ENCODE measurements at places on chromosomes 7 and 10.

GRCh38 chr7:77338883-77339629 lies 77.1 kb downstream of the GSAP start:
- peak; percentile 75 for DNase-seq

DNA sequence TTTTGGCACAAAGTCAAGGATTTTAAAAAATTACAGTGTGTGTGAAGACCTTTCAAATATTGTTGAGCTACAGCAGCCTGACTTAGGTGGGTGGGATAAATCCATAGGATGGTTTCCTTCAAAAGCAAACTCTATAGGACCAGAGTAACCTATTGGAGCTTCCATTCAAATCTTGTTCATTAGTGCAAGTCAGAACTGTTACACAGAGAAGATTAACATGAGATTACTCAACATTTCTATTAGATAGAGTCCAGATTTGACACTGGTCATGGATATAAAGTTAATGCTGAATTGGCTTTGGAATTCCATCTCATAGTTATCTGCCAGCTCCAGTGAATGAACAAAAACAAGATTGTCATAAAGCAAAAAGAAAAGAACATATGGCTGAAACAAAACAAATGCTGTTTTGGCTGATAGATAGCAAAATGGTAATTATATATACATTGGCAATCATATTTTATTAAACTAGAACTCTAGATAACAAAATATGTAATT lies 129.6 kb upstream of the SEMA3A start:
- DNase-seq, result no peak

DNA sequence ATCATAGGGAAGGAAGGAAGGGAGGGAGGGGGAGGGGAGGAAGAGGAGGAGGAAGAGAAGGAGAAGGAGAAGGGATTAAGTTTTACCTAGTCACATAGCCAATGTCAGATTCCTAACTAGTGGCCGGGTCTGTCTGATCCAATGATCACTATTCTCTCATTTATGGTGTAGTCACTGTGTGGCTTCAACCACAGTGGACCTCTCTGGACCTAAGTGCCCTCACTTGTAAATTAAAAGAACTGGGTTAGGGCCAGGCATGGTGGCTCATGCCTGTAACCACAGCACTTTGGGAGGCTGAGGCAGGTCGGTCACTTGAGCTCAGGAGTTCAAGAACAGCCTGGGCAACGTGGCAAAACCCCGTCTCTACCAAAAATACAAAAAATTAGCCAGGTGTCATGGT lies 6.6 kb upstream of the SERPINE1 start:
- no peak for DNase-seq

DNA sequence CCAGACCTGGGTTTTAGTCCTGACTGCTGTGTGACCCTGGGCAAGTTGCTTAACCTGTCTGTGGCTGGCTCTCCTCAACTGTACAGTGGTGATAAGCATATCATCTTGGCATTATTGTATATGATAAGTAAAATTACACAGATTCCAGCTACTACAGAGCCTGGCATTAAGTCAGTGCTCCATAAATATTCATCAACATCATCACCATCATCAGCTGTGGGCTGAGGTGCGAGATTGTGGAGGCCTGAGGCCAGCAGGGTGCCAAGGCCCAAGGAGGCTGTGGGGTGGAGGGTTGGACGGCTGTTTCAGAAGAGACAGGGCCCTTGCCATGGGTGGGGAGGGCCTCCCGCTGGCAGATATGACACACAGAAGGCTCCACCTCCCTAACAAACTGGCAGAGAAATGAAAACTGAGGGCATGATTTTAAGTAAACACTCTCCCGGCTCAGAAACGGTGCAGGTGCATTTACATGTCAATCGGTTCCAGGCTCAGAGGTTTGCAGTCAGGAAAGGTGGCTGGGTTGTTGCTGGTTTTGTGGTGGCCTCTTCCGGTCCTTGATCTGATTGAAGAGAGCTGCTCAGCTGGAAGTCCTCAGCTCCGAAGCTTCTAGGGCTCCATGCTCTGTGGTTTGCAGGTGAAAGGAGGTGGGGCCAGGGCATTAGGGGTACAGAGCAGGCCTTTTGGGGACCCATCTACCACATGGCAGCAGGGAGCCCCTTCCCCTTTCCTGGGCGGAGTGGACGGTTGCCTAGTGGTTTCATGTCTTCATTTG lies 10.2 kb downstream of the CRYGN start:
- DNase-seq, result no peak

DNA sequence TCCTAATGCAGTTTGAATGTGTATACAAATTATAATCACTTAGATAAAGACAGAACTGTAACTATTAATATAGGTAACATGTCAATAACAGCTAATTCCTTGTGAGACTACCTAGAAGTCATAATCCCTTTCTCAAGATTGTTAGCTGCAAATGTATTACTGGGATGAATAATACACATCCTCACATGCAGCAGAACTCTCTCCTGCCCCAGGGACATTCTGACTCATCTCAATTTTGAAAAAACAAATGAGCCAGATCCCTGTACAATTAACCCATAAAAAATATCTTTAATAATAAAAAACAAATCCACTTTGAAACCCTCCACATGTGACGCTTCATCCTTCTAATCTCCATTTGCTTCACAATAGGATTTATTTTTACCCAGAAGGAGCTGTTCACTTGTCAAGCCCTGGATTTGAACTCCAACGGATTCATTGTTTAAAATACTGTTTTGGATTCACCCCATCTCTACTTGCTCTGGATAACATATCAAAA lies 428.4 kb upstream of the TEX47 start:
- DNase-seq, result no peak

DNA sequence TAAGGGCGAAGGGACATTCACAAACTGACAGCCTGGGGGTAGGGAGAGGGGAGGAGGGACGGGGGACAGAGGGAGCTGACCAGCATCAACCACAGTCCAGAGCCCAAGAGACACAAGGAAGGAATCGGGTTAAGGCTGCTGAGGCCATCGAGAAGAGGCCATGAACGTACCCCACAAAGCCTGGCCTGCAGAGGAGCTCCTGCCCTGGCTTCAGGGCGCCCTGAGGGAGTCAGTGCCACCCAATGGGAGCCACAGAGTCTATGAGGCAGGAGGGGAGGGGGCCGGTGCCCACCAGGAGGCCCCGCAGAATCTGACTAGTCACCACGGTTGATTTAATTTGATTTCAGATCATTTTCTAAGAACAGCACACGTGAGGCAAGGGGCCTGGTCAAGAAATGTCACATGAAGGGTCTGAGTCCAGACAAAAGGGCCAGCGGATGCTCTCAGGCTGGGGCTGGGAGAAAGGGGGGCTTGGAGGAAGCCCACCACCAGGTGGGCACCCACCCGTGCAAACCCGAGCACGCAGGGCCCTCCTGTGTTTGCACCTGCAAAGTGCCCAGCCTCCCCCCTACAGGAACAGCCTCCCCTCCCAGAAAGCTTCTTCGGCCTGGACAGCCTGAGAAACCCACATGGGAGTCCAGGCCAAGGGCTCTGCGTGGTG lies 40.4 kb downstream of the CAMK2B start:
- DNase-seq, result no peak

DNA sequence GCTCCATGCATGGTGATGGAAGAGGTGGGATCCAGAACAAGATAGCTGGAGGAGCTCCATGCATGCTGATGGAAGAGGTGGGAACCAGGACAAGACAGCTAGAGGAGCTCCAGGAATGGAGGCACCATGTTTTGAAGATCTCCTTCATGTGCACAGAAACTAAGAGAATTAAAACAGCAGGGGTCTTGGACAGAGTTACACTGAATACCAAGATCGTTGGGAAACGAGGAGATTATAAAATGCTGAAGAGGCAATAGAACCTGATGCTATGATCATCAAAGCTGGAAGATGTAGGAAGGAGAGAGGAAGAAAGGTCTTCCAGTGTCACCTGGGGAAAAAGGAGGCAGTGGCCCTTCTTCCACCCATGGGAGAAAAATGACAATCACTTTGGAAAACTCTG lies 193.6 kb upstream of the PFKP start:
- no peak for DNase-seq

DNA sequence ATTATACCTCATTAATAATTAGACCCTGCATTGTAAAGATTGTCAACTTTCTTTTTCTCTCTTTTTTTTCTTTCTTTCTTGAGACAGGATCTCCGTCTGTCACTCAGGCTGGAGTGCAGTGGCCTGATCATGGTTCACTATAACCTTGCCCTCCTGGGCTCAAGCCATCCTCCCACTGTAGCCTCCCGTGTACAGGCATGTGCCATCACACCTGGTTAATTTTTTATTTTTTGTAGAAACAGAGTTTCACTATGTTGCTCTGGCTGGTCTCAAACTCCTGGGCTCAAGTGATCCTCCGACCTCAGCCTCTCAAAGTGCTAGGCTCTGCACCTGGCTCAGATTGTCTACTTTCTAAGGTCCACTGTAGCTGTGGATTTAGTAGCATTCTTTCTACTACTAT lies 50.7 kb downstream of the MDFIC start:
- DNase-seq, result no peak

DNA sequence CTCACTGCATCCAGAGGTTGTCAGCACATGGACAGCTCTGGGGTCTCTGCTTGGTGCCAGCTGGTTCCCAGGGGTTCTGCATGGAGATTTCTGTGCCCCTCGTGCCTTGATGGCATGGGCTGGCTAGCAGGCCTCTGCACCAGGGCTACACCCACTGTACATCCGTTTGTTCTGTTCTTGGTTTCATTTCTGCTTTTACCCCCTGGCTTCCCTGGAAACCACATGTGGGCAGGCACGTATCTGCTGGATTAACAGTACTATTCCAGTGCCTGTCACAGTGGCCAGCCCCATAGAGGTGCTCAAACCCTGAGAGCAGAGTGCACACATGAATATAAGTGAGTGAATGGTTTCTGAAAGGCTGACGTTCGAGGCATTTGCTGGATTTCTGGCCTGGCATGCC lies 207.2 kb upstream of the GPR26 start:
- peak; percentile 95 for DNase-seq

- no peak for DNase-seq
These were observed 485.1 kb downstream of the GLRX3 start for GRCh38 chr10:130621231-130621775.

DNA sequence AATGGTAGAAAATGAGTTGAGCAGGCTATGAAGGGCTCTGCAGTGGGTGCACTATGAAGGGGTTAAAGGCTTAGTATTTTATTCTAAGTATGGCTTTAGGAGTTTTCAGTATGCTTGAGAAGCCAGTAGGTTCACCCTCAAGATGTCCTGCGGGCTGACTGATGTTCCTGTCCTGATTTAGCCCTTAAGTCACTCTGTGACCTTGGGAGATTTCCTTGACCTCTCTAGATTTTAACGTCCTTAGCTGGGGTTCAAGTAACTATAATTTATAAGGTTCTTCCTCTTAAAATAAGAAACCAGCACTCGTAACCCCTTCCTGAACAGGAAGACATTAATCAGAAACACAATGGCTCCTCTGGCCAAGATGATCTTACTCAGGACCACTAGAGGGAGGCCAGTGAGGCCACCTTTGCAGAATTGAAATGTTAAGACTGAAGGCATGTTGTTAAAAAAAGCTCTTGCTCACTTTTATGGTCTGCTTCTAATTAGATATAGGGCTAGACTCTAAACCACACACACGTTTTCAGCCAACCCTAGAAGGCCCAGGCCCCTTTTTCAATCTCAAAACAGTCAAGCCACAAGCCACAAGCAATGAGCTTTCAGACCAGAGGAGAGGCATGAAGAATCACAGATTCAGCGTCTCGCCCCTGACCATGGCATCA lies 41.9 kb downstream of the CDK1 start:
- DNase-seq, result peak; percentile 30

GRCh38 chr10:13047529-13048206 lies 46.2 kb upstream of the CCDC3 start:
- no peak for DNase-seq

GRCh38 chr10:16999665-17000451 lies 129.8 kb downstream of the CUBN start:
- DNase-seq, result no peak

GRCh38 chr7:141513720-141514119 lies 37.5 kb upstream of the AGK start:
- DNase-seq, result no peak

DNA sequence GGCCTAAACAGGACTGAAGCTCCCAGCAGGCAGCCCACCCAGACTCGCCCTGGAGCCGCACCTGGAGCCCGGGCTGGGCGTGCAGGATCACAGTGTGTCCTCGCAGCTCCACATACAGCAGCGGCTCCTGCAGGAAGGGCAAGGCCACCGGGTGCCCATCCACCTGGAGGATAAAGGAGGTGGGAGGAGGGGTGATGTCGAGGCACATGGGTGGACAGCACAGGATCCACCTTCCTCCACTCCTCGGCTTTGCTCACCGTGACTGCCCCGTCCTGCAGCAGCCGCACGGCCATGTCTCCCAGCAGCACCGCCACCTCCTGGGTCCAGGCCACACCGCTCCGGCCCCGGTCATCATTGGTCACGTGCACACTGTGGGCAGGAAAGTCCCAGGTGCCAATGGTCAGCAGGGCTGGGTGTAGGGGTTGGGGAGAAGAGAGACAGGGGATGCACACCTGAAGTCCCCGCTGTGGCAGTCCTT lies 16.8 kb downstream of the ATP6V1F start:
- DNase-seq, result no peak

- no peak for DNase-seq
These were observed 1292.2 kb downstream of the REEP3 start for GRCh38 chr10:64813391-64813790.

DNA sequence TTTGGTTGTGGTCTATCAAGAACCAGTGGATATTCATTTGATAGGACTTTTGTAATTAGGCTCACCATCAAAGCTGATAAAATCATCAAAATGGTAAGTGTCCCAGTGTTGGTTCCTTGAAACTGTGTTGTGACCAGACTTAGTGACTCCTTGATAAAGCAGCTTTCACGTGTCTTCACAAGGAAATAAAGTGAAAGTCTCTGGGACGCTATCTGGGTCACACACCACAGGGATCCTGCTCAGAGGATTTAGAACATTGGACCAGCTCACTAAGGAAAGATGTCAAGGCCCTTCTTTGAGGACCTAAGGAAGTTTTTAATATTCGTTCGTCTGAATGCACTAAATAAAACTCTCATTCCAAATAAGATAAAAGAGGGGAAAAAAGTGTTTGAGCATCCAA lies 193.1 kb downstream of the RNLS start:
- DNase-seq, result no peak

- DNase-seq, result no peak
These were observed 247.5 kb downstream of the KLF6 start for GRCh38 chr10:3537518-3537917.

DNA sequence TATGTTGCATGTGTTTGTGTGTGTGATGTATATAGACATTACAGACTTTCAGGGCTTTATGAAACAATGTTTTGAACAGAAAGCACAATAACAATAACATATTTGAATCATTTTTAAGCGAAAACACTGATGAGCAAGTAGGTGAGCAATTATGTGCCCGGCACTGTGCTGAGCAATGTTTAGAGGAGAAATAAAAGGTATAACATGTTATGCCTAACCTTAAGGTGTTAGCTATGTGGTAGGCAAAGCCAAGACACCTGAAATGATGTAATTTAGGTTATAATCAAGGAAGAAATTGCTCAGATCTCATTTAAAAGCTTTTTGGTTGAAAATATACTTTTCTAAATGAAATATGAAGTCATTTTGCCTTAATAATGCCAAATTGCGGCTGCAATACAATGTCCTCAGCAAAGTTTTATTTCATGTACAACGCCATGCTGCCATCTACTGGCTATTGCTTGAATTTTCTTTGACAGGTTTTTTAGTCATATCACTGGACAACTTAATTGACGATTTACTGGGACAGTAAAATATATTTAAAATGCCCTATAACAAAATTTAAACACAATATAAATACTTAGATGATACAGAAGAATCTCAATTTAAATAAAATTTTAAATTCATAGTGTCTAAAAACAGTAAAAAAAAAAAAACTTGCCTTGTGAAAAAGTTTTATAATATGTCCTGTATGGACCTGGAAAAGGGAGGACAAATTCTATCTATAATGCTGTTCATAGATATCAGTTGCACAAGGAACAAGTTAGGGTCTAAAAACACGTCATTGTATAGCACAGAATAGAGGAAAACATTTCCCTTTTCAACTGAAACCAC lies 131.1 kb upstream of the CDK1 start:
- peak; percentile 29 for DNase-seq

- DNase-seq, result no peak
These were observed 8.5 kb upstream of the PAX2 start for GRCh38 chr10:100736809-100737354.

Data from MV-4-11 (cell line).